ENCODE measurements at places on chromosomes 7 and 10. TPM values are rescaled to one million over a fixed set of nuclear protein-coding genes. Genes with fewer than 3 reads are reported as not detected.

- peak; percentile 21 for DNase-seq
These were observed 28.0 kb downstream of the PRPF18 start for GRCh38 chr10:13614530-13615332.

DNA sequence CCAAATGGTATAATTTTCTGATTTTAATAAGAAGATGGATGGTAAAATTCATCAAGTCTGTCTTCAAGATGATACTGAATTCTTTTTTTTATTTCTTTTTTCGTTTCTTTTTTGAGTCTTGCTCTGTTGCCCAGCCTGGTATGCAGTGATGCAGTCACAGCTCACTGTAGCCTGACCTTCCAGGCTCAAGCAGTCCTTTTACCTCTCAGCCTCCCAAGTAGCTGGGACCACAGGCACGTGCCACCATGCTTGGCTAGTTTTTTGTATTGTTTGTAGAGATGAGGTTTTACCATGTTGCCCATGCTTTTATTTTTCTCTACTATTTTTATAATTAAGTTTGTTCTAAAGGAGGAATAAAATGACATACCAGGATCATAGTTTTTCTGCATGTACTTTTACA lies 52.1 kb upstream of the HELLS start:
- no peak for DNase-seq

DNA sequence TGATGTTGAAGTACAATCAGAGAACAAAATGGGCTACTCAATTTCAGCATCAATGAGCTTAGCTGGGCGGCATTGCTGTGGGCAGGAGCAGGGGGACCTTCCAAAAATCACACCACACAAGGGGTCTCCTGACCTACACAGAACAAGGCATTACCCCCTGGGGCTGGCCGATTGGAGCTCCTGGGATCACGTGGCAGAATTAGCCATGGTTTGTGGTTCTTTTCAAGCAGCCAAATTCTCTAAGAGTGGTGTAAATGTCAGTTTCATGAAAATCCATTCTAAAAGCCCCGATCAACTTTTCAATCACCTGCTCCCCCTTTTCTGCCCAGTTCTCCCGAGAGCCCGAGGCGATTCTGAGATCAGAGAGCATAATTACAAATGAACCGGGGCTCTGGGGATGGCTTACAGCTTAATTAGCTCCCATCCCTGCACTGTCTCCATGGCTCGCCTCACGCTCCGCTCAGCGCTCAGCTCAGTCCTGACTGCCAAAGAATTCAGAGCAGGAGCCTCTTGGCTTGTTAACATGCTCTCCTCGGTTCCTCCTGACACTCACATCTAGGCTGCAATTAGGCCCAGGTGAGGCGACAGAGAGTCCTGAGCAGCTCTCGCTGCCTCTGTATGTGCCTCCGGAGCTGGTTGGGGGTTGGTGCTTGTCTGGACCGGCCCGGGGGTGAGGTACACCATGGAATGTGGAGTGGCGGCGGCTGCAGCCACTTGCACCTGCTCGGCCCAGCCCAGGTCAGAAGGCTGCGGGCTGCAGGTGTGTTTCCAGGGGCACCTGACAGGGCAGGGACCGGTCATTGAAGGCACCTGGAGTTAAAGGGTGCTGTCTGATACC lies 111.8 kb downstream of the WDR11 start:
- no peak for DNase-seq

Gene RSPH10B2
- 0.11 TPM for total RNA-seq

DNA sequence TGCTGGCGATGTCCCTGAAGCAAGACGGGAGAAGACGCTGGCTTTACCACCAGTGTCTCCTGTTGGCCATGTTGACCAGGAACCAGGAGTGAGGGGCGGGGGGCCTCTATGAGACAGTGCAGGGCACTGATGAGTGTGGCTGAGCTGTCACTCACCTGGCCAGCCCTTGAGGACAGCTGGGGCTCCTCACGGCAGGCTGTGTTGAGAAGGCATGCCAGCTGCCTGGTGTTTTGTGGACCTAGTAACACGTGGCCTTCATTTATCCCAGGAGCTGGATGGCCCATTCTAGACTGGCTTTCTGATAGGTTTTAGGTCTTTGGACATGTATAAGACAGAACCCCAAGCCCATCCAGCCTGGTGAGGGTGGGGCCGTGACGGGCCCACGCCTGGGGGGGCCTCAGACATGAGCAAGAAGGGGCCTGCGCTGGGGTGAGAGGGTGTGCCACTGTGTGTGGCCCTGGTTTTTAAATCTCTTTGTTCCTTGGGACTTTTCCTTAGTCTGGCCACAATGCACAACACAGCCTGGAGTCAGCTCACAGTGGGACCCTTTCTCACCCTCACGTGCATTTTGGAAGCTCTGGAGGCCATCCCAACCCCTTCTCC lies 10.5 kb downstream of the RHBDD2 start:
- DNase-seq, result peak; percentile 7

DNA sequence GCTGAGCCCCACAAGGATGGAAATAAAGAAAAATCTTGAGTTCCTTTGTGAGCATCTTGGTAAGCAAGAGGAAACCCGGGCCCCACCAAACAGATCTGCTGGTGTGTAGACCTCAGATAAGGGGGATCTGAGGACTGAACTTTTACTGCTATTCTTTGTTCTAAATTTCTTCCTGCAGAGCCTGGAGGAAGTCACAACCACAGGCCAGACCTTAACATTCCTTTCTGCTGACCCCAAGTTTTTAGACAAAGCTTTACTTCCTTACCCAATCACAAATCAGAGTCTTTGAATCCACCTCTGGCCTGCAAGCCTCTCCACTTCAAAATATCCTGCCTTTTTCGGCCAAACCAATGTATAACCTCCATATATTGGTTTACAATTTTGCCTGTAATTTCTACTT lies 352.6 kb upstream of the AUTS2 start:
- DNase-seq, result peak; percentile 46

- no peak for DNase-seq
These were observed at the start of gene AS3MT for GRCh38 chr10:102869258-102870198. Gene AS3MT (plus strand): TSS chr10:102869470. CDS start chr10:102869593, 123 bp downstream.

Gene CRHR2
- not detected for total RNA-seq

Gene EDRF1
- total RNA-seq, result 19.7 TPM

Gene CCSER2
- 10.4 TPM for total RNA-seq

Gene FXYD4
- not detected for total RNA-seq

GRCh38 chr10:88194041-88194887 lies 330.8 kb downstream of the PTEN start:
- DNase-seq, result no peak

Measured in Daoy (cell line).